ENCODE measurements at places on chromosomes 3 and 15. TPM values are rescaled to one million over a fixed set of nuclear protein-coding genes. Genes with fewer than 3 reads are reported as not detected.

- H3K27ac ChIP-seq = no peak overlapping the region
- DNase-seq = no peak
- H3K27me3 ChIP-seq = no peaks in the 10 kb centered on the region
- no peak overlapping the region for H3K4me3 ChIP-seq
- H3K4me1 ChIP-seq = no peaks in the 10 kb centered on the region
Observed at GRCh38 chr3:170330366-170330765, 27.1 kb upstream of the SKIL start.

DNA sequence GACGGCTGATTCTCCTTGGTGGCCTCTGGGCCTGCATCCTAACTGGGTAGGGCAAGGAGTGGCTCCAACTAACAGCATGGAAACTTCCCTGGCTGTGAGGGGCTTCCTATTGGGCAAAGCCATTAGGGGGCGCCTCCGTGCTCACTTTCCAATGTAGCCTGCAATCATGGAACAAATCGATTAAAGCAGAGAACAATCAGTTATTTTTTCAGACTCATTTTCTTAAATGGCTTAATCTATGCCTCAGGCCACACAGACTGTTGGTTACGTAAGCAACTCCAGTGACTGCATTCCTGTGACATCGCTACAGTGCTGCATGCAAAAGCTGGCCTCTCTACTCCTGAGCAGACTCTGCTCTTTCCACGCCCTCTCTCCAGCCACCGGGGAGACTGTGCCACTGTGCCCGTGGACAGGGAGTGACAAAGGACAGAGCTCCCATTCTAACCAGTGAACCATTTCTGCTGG lies 278.9 kb downstream of the KLF13 start:
- no peak overlapping the region for H3K27ac ChIP-seq
- peak; percentile 71 for DNase-seq
- H3K36me3 ChIP-seq = no peaks in the 10 kb centered on the region
- no peaks in the 10 kb centered on the region for H3K4me1 ChIP-seq
- H3K27me3 ChIP-seq = no peaks in the 10 kb centered on the region

DNA sequence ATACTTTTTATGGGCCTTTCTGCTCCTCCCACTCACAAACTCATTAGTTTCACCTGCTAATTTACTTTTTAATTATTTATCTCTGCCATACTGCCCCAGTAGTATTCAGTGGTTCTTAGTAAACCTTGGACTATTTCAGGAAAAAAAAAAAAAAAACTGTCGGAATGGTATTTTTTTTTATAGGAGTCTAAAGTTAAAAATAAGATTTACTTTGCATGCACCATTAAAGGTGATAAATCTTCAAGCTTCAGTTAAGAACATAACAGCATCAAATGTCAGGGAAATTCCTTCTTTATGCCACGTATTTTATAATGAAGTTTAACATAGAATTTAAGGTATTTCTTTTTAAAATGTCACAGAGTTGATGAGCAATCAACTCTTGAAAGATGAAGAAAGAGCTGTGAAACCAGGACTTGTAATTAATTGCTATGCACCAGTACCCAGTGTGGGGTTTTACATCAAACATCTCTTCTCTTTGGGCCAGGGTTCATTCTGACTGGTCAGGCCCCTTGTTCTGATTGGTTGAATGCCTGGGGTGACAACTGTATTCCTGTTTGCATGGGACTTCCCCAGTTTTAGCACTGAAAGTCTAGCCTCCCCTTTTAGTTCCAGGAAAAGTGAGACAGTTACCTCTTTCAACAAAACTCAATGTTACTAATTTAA lies 40.3 kb upstream of the PTPRG start:
- H3K36me3 ChIP-seq = no peaks in the 10 kb centered on the region
- H3K4me3 ChIP-seq = no peak overlapping the region
- no peak overlapping the region for H3K27ac ChIP-seq
- no peaks in the 10 kb centered on the region for H3K27me3 ChIP-seq

DNA sequence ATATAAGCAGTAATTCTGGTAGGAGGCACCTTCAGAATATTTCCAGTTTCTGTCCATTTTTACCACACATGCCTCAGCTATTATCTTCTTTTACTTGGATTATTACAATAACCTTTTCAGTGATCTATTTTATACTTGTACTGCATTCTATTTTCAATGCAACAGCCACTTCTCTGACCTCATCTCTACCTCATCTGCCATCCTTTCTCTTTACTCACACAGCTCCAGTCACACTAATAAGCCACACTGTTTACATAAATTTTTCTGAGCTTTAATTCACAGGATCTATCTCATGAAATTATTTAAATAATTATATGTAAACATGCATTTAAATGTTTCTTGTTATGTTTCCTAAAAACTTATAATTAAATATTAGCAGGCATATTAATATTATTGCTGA lies 47.3 kb upstream of the BCHE start:
- no peak overlapping the region for H3K27ac ChIP-seq
- no peaks in the 10 kb centered on the region for H3K27me3 ChIP-seq
- H3K4me3 ChIP-seq = no peak overlapping the region
- no peaks in the 10 kb centered on the region for H3K36me3 ChIP-seq

GRCh38 chr3:45064512-45065372 lies 38.6 kb downstream of the CLEC3B start:
- no peak overlapping the region for H3K4me3 ChIP-seq
- H3K4me1 ChIP-seq = peaks cover 13% of the 10 kb centered on the region
- peaks cover 18% of the 10 kb centered on the region for H3K27me3 ChIP-seq
- no peak overlapping the region for H3K27ac ChIP-seq

Gene LRRIQ4
- total RNA-seq = not detected

DNA sequence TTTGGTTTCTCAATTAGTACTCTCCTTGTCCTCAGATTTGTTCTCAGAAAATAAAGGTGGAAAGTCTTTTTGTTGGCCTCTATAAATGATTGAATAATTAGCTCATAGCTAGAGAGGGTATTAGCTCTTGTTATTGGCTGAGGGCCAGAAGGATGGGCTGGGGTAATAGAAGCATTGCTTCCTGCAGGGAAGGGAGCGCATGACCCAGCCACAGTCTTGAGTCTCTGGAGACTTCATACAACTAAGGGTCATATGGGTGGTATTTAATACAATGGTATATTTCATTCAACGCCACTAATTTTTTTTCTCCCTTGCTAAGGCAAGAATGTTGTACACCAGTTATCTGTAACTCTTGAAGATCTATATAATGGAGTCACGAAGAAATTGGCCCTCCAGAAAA lies 8.4 kb downstream of the DNAJA4 start:
- no peak overlapping the region for H3K4me3 ChIP-seq
- no peaks in the 10 kb centered on the region for H3K36me3 ChIP-seq
- H3K27ac ChIP-seq = no peak overlapping the region
- no peaks in the 10 kb centered on the region for H3K4me1 ChIP-seq
- no peaks in the 10 kb centered on the region for H3K27me3 ChIP-seq

GRCh38 chr3:172142051-172142863 lies 102.9 kb downstream of the FNDC3B start:
- no peak for DNase-seq
- no peak overlapping the region for H3K4me3 ChIP-seq
- no peaks in the 10 kb centered on the region for H3K36me3 ChIP-seq
- peak overlapping the region; percentile 75 for H3K27ac ChIP-seq

GRCh38 chr15:56371495-56372147 lies 6.4 kb downstream of the TEX9 start:
- no peak overlapping the region for H3K4me3 ChIP-seq
- H3K27ac ChIP-seq = no peak overlapping the region
- H3K36me3 ChIP-seq = no peaks in the 10 kb centered on the region
- H3K27me3 ChIP-seq = no peaks in the 10 kb centered on the region
- DNase-seq = peak; percentile 6

Gene PXK
- total RNA-seq = 9.1 TPM

Gene IGSF10
- total RNA-seq = 0.94 TPM

- 0 out of 2 replicates have a peak, but pooled peaks cover 3% of the 10 kb centered on the region for H3K4me1 ChIP-seq
- peak within 1 kb of the TSS; percentile 77 for H3K4me3 ChIP-seq
- H3K27ac ChIP-seq = no peak within 1 kb of the TSS
- DNase-seq = peak; percentile 80
- no peaks in the 10 kb centered on the region for H3K36me3 ChIP-seq
- H3K27me3 ChIP-seq = peaks cover 73% of the 10 kb centered on the region
Observed at GRCh38 chr15:55588070-55588814, at the start of gene PYGO1. Gene PYGO1 (minus strand): TSS chr15:55588345. CDS start chr15:55587883, 462 bp downstream.

GRCh38 chr15:88144921-88145653 lies 111.5 kb downstream of the NTRK3 start:
- no peaks in the 10 kb centered on the region for H3K27me3 ChIP-seq
- no peak overlapping the region for H3K27ac ChIP-seq
- no peak for DNase-seq
- no peak overlapping the region for H3K4me3 ChIP-seq

Gene FOXB1
- total RNA-seq = 4.7 TPM

GRCh38 chr15:89127054-89127702 lies 38.9 kb downstream of the ABHD2 start:
- no peak overlapping the region for H3K27ac ChIP-seq
- H3K4me3 ChIP-seq = no peak overlapping the region
- peaks cover 7% of the 10 kb centered on the region for H3K4me1 ChIP-seq
- no peak for DNase-seq
- no peaks in the 10 kb centered on the region for H3K27me3 ChIP-seq

- no peaks in the 10 kb centered on the region for H3K36me3 ChIP-seq
- no peak for DNase-seq
- H3K27ac ChIP-seq = no peak overlapping the region
- H3K4me1 ChIP-seq = no peaks in the 10 kb centered on the region
Observed at GRCh38 chr3:157351981-157352380, 84.7 kb upstream of the PTX3 start.

- no peaks in the 10 kb centered on the region for H3K36me3 ChIP-seq
- no peak overlapping the region for H3K4me3 ChIP-seq
- H3K27me3 ChIP-seq = no peaks in the 10 kb centered on the region
- no peak overlapping the region for H3K27ac ChIP-seq
- no peak for DNase-seq
- no peaks in the 10 kb centered on the region for H3K4me1 ChIP-seq
Observed at GRCh38 chr3:64548200-64548889, 139.5 kb downstream of the ADAMTS9 start.

- no peaks in the 10 kb centered on the region for H3K4me1 ChIP-seq
- no peaks in the 10 kb centered on the region for H3K27me3 ChIP-seq
- no peak for DNase-seq
- H3K4me3 ChIP-seq = no peak overlapping the region
Observed at GRCh38 chr15:64004587-64004986, 41.7 kb downstream of the DAPK2 start.

GRCh38 chr3:107117922-107118536 lies 259.2 kb upstream of the CCDC54 start:
- peak; percentile 86 for DNase-seq
- no peaks in the 10 kb centered on the region for H3K36me3 ChIP-seq
- H3K27me3 ChIP-seq = no peaks in the 10 kb centered on the region
- no peak overlapping the region for H3K4me3 ChIP-seq

DNA sequence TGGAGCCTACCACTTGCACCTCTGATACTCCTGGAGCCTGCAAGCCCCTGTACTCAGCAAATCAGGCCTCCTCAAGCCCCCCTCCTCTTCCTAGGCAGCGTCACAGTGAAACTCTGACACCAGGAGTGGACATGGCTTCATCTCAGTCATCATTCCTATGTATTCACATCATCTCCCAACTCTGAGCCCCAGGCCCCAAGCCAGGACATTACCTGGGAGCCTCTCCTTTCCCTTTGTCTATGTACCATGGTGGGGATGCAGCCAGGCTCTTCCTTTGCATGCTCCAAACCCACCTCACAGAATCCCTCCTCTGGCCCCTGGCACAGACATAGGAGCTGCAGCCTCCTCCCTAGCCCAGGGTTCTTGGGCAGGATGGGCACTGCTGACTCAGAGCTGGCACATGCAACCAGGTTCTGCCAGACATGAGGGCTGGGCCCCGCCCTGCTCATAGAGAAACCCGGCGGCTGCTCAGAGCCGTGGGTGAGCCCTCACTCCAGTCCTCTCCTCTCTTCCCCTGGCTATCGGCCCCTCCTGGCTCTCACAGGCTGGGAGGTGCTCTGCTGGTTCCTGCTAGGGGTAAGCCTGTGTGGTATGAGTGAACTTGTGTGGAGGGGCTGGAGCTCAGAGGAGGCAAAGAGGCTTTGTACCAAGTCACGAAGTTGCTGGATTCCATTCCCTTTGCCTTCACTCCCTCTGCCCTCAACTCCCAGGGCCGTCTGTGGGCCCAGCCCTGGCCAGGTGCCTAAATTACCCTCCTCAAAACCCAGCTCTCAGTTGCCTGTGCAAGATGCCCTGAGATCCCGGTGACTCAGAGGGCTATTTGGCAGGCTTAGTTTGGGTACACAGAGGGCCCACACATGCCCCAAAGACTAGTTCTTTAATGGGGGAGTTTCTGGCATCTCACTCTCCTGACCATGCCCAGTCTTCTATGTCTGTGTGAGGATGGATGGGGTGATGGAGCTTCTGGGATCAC lies 1.9 kb upstream of the PLCD1 start:
- H3K4me1 ChIP-seq = peaks cover 6% of the 10 kb centered on the region
- no peak overlapping the region for H3K27ac ChIP-seq
- no peak overlapping the region for H3K4me3 ChIP-seq

DNA sequence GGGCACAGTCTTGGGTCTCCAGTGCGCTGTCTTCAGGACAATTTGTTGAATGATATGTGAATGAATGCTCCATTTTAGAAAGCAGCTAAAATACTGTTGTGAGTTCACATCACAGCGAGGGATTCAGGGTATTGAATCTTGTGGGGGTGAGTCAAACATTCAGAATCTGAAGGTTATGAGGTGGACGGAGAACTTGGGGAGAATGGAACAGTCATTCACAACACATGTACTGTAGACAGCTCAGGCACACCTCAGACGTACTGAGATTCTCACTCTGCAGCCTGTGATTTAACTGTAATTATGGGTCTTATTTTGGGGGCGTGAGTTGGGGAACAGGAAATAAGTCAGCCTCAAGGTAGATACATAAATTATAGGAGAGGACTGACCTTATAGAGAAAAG lies 13.9 kb downstream of the CRYBG3 start:
- DNase-seq = no peak
- no peaks in the 10 kb centered on the region for H3K36me3 ChIP-seq
- no peaks in the 10 kb centered on the region for H3K4me1 ChIP-seq
- no peak overlapping the region for H3K4me3 ChIP-seq
- no peaks in the 10 kb centered on the region for H3K27me3 ChIP-seq
- no peak overlapping the region for H3K27ac ChIP-seq

DNA sequence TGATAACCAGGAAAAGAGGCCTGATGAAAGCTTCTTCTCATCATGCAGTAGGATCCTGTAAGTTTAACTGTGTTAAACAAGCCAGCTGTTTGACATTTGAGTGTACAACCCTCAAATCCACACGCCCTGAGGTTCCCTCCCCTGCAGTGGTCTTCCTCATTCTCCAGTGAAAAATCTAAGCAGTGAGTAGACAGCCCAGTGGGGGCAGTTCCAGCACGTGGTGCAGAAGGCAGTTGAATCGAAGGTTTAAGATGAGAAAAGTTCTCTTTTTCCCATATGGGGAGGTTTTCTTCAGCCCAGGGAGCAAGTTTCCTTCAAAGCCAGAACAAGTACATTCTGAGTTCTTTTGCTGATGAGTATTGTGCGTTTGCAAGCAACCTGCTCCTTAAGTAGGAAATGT lies 174.5 kb downstream of the NR2F2 start:
- H3K4me1 ChIP-seq = no peaks in the 10 kb centered on the region
- no peak overlapping the region for H3K4me3 ChIP-seq
- no peak overlapping the region for H3K27ac ChIP-seq

Gene TM4SF18
- total RNA-seq = 1.0 TPM

Data from GM23338 (cell line).